ENCODE measurements at places on chromosomes 16 and 17.
A peak's percentile ranks its signal among the peaks of the same experiment; 100 is the strongest.

GRCh38 chr16:53964145-53964790 is 260.3 kb downstream of the FTO start:
- no peaks in the 10 kb centered on the region for H3K27me3 ChIP-seq
- no peak overlapping the region for H3K4me3 ChIP-seq
- no peak overlapping the region for H3K27ac ChIP-seq
- no peak for DNase-seq

- H3K36me3 ChIP-seq: no peaks in the 10 kb centered on the region
- DNase-seq: no peak
- no peak within 1 kb of the TSS for H3K27ac ChIP-seq
- H3K27me3 ChIP-seq: peaks cover 22% of the 10 kb centered on the region
- peak within 1 kb of the TSS; percentile 64 for H3K4me3 ChIP-seq
Measured at GRCh38 chr17:63476854-63477479, at the start of gene ACE. Gene ACE, plus strand, starts transcription at chr17:63477061. Its CDS starts 34 bp downstream, at chr17:63477095.

DNA sequence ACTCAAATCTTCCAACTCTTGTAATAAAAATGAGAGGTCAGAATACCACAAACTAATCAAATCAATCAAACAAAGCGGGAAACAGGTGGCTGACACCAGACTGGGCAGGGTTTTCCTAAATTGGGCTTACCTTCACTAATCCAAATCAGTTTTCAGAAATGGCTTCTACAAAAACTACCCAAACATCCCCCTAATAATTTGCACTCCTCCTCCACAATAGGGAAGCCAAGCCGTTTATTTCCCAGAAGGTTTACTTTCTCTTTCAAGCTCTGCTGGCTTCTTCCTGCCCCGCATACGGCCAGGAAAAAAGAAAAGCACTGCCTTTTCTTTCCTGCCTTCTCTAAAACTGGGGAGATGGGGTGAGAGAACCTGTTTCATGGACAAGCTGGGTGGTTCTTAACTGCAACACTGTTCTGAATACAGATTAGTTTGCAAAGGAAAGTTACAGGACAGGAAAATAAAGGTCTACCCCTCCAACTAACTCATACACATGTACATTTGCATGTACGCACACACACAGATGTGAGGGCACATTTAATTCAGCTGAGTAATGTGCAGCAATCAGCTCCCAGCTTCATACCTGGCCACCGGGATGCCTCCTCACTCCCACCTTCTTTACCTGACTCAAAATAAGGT is 9.2 kb downstream of the STAT3 start:
- peak overlapping the region; percentile 35 for H3K4me3 ChIP-seq
- no peak for DNase-seq
- H3K27me3 ChIP-seq: no peaks in the 10 kb centered on the region
- no peaks in the 10 kb centered on the region for H3K36me3 ChIP-seq

GRCh38 chr16:84847564-84848355 is 28.0 kb downstream of the CRISPLD2 start:
- no peak overlapping the region for H3K4me3 ChIP-seq
- no peaks in the 10 kb centered on the region for H3K27me3 ChIP-seq
- DNase-seq: no peak
- peaks cover 52% of the 10 kb centered on the region for H3K36me3 ChIP-seq

- no peak overlapping the region for H3K4me3 ChIP-seq
- H3K27me3 ChIP-seq: peaks cover 5% of the 10 kb centered on the region
- no peak overlapping the region for H3K27ac ChIP-seq
Measured at GRCh38 chr17:31472137-31472536, 80.7 kb downstream of the RAB11FIP4 start.

DNA sequence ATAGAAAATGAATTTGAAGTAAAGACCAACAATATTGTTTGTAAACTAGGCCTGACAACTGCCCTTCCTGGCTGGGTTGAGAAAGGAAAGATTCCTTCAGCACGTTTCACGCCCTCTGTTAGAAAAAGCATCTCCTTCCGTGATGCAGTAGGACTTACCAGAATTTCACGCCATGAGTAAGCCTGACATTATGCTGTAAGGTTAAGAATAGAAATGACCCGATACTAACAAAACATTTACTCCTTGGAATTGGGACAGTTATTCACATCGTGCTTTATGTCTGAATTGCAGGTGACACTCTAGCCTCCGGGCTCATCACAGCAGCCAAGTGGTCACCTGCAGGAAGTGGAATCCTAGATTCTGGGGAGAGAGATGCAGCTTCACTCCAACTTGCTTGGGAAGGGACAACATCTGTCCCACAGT is 17.5 kb downstream of the MARCHF10 start:
- no peaks in the 10 kb centered on the region for H3K4me1 ChIP-seq
- no peak for DNase-seq
- no peaks in the 10 kb centered on the region for H3K27me3 ChIP-seq
- H3K36me3 ChIP-seq: no peaks in the 10 kb centered on the region
- no peak overlapping the region for H3K4me3 ChIP-seq

- no peak for DNase-seq
- no peak overlapping the region for H3K4me3 ChIP-seq
- no peaks in the 10 kb centered on the region for H3K27me3 ChIP-seq
- H3K27ac ChIP-seq: no peak overlapping the region
- peaks cover 9% of the 10 kb centered on the region for H3K36me3 ChIP-seq
Measured at GRCh38 chr16:4414187-4414917, 2.0 kb downstream of the CORO7 start.

DNA sequence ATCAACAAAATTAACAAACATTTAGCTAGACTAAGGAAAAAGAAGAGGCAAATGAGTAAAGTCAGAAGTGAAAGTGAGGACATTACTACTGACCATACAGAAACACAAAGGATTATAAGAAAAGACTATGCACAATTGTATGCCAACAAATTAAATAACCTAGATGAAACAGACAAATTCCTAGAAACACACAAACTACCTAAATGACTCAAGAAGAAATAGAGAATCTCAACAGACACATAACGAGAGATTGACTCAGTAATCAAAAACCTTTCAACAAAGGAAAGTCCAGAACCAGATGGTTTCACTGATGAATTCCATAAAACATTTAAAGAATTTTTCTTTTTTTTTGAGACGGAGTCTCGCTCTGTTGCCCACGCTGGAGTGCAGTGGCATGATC is 35.7 kb upstream of the MYLK3 start:
- H3K27ac ChIP-seq: no peak overlapping the region
- no peaks in the 10 kb centered on the region for H3K4me1 ChIP-seq
- H3K36me3 ChIP-seq: no peaks in the 10 kb centered on the region
- H3K27me3 ChIP-seq: no peaks in the 10 kb centered on the region
- H3K4me3 ChIP-seq: no peak overlapping the region

Measured in suprapubic skin (tissue), 4 donors.